ENCODE measurements at places on chromosomes 2 and 18.

DNA sequence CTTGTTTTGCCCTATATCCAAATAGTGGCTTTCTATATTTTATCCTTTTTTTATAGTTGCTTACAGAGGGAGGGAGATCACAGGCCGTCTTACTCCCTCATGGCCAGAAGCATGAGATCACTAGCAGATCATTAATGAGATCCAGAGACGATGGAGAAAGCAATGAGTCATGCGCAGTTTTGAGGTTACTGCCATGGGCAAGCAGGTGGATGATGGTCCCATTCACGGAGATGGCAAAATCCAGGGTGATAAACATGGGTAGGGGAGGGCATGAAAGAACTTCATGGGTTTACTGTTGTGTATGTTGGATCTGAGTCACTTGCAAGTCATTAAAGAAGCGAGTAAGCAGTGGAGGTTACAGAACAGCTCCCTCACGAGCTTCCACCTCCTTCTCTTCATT, 60.4 kb downstream of the C18orf63 start:
- DNase-seq = peak; percentile 14

GRCh38 chr2:25056098-25056821, 14.4 kb downstream of the EFR3B start:
- DNase-seq = no peak

- no peak for DNase-seq
These were observed 86.0 kb downstream of the CDC42EP3 start for GRCh38 chr2:37585295-37585908.

GRCh38 chr2:120503206-120503792, 157.4 kb downstream of the INHBB start:
- no peak for DNase-seq

DNA sequence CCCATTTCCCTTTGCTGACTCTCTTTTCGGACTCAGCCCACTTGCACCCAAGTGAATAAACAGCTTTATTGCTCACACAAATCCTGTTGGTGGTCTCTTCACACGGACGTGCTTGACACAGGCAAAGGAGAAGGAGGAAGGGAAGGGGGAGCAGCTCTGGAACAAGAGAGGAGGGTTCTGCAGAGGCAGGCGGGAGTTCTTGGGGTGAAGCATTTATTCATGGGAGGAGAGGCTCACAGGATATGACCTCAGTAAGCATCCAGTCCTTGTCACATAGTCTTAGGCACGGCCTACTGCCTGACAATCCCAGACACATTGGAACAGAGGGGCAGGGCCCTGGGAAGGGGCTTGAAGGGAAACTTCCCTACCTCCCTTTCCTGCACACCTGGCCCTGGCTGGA, 171.7 kb upstream of the HS6ST1 start:
- no peak for DNase-seq

DNA sequence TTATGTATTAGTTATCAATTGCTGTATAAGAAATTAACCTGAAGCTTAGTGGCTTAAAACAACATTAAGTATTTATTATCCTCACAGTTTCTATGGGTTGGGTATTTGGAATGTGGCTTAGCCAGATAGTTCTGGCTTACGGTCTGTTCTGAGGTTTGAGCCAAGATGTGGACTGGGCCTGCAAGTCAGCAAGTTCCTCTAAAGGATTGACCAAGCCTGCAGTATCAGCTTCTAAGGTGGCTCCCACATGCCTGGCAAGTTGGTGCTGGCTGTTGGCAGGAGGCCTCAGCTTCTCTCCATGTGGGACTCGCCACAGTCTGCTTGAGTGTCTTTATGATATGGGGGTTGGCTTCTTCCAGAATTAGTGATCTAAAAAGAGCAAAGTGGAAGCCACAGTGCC, 45.0 kb upstream of the TCF4 start:
- no peak for DNase-seq

- no peak for DNase-seq
These were observed 715 bp upstream of the CFAP36 start for GRCh38 chr2:55518841-55519165.

GRCh38 chr2:185335879-185336278, 402.7 kb upstream of the FSIP2 start:
- no peak for DNase-seq

DNA sequence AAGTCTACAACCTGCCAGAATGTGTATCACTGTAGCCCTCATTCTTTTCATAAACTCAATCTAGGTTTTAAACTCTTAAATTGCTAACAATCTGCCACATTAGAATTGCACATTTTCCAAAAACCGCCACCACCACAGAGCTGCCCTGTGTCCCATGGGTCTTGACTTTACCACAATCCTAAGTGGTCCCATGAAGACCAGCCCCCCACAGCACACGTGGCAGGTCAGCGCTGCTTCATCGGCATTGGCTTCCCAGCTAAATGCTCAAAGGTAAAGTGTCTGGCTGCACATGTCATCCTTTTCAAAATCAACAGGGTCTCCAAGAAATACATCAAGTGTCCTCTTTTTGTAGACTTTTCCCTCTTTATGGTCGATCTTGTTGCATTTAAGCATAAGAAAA, 2.4 kb downstream of the TBC1D8 start:
- no peak for DNase-seq

DNA sequence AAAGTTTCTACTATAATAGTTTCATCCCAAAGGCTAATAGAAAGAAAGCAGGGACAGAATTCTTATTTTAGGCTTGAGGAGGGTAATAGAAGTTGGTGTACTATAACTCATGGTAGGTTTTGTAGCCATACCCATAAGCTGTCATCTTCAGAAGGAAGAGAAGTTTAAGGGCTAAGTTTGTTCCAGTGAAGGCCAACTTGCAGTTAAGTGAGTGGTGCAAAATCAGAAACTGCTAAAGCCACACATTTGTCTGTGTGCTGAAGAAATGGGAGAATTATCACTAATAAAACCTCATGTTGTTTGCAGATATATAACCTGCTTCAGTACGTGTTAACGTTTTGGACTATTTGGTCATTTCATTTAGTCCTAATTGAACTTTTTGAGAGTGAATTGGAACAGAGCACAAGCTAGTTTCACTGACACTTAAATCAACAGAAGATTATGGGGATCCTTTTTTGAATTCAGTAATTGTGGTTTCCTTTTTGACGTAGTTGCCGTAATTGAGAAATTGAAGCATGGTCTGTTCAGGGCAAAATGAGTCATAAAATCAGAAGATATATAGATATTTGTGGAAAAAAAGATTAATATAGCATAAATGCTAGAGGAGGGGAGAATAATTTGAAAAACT, 69.1 kb downstream of the PHLPP1 start:
- no peak for DNase-seq

- DNase-seq = peak; percentile 82
These were observed 191.1 kb upstream of the REV1 start for GRCh38 chr2:99680946-99681345.

GRCh38 chr18:60838677-60839076, 466.1 kb upstream of the MC4R start:
- no peak for DNase-seq

DNA sequence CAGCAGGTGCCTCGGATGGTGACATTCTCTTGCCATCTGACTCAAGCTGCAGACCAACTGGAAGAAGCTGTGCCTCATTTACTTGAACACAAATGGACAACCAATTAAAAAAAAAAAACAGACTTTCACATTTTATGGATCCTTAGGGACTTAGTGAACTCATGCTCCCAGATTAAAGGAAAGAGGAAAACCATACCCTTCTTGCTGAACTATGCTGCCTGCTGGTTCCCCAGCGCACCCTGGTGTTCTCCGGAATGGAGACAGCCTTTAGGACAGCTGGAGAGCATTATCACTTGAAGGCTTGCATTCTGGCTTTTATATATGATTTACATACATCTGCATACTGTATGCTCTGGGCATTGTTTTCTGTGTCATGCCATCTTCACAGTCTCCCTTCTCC, 370.7 kb downstream of the SLC4A3 start:
- DNase-seq = peak; percentile 79

GRCh38 chr2:138723196-138723987, 56.8 kb downstream of the NXPH2 start:
- no peak for DNase-seq

DNA sequence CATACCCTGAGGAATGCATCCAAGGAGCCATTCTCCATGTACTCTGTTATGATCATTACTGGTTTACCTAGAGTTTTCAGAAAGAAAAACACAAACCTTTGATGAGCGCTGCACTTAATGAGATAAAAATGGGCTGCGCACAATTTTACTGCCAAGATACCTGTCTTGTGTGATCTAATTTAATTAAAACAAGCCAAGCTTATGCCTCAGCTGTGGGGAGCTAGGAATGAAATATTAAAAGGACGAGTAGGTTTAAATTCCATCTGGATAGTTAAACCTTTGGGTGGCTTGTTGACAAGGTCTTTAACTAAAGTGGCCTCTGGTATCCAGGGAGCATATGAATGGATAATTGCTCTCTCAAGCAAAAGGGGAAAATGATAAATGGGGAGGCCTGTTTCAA, 135.0 kb downstream of the EPHA4 start:
- DNase-seq = no peak

- DNase-seq = no peak
These were observed 670.0 kb upstream of the ACVR2A start for GRCh38 chr2:147174824-147175254.

DNA sequence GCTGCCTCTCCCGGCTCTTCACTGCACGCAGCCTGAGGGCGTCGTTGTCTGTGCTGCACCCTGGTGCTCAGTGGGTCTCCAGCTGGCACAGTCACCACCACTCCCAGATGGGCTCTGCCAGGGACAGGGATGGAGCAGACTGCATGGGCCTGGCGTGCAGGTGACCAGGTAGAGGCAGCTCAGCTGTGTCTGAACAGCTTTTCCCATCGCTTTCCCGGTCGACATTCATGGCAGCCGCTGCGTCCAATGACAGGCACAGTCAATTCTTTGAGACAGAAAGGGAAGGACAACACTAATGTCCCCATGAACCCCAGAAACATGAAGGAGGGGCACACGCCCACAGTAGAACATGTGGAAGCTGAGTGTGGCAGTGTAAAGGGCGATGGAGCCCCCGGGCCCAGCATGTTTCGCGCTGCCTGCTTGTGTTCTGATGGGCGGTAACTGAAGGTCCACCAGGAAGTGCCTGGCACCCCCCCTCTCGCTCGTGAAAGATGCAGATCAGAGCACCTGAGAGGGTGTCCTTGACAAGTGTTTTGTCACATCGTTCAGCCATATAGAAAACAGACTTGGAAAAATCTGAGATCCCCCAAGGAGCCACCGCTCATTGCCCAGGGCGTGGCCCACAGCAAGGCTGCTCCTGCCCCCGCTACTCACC, 122.4 kb downstream of the NFATC1 start:
- no peak for DNase-seq

- no peak for DNase-seq
These were observed 376.3 kb upstream of the UBE2E3 start for GRCh38 chr2:180604077-180604476.

DNA sequence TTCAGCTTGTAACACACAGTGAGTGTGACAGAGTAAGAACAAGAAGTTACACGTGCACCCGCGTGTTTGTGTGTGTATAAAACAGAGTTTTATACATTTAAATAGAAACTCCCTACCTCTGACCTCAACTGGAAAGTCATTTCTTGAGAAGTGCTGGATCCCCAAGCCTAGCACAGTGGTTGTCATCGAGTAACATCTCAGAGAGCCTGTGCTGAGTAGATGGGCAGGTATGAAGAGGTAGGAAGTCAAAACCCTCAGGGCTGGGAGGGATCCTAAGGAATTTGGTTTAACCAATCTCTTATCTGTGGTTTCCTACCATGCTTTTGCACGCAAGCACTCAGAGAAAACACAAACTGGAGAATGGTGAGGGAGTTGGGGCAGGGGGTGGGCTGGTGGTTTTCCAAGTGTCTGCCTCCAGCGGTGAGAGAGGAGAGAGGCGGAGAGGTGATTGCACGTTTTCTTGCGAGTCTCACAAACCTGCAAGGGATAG, 9.2 kb downstream of the ACOXL start:
- DNase-seq = peak; percentile 9

DNA sequence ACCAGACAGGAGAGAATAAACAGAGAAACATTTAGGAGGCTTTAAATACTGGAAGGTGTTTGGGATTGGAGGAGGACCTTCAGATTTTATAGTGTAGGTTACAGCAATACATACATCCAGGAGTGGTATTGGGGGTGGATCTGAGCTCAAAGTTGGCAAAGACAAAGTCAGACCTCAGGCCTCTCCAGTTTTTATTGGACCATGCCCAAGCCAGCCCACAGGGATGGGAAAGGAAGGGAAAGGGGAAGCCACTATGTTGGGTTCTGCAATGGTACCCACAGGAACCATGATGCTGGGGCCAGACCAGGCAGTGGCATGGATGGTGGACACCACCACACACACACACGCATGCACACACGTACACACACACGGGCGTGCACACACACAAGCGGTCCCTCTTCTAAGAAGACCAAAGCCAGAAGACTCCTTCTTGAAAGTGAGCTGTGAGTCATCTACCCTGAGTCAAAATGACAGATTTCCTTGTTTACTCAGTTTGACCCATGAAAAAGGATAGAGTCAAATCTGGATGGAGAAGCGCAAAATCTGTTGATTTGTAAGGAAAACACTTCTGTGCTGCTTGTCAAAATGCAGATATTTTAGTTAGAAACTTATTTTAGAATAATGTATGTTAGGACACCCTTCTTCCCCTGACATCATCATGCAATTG, 87.9 kb downstream of the TRABD2A start:
- no peak for DNase-seq

GRCh38 chr18:9453283-9453682, 22.0 kb upstream of the RALBP1 start:
- no peak for DNase-seq

GRCh38 chr2:3131636-3132326, 245.8 kb downstream of the EIPR1 start:
- DNase-seq = no peak

DNA sequence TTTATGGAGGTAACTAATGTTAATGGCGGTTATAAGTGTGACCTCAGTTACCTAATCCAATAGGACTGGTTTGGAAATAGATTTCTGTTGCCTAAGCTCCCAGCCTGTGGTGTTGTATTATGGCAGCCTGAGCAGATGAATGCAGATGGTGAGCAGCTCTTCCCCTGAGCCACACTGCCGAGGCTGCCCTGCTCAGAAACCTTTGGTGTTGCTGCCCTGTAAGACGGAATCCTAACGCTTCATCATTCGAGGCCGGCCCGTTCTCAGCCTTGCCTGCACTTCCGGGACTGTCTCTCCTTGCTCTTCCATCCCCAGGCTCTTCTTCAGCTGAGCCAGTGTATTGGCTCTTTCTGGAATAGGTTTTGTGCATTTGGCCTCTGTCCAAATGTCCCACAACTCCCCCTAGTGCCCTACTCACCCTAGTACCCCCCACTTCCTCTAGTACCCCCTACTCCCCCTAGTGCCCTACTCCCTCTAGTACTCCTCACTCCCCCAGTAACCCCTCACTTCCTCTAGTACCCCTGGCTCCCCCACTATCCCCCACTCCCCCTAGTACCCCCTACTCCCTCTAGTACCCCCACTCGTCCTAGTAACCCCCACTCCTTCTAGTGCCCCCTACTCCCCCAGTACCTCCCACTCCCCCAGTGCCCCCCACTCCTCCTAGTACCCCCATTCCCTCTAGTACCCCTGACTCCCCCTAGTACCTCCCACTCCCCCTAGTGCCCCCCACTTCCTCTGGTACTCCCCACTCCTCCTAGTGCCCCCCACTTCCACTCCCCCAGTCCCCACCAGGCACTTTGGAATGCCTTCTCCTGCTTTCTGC, 106.0 kb upstream of the TAF1B start:
- DNase-seq = peak; percentile 52
